ENCODE measurements at places on chromosomes 7 and 10. TPM values are rescaled to one million over a fixed set of nuclear protein-coding genes. Genes with fewer than 3 reads are reported as not detected.

DNA sequence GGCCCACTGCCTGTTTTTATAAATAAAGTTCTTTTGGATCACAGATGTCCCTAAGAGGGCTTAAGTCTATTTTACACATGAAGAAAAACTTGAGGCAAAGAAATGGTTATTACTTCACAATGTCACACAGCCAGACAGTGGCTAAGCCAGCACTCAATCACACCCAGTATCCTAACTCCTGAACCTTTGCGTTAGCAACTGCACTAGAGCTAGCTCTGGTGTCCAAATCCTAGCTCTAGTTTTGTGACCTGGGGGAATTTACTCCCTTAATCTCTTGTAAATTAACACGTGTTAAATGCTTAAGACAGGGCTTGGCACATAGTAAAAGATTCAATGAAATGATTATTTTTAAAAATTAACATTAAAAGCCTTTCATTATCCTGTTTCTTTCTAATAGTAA lies 49.0 kb upstream of the TPK1 start:
- DNase-seq, result no peak

DNA sequence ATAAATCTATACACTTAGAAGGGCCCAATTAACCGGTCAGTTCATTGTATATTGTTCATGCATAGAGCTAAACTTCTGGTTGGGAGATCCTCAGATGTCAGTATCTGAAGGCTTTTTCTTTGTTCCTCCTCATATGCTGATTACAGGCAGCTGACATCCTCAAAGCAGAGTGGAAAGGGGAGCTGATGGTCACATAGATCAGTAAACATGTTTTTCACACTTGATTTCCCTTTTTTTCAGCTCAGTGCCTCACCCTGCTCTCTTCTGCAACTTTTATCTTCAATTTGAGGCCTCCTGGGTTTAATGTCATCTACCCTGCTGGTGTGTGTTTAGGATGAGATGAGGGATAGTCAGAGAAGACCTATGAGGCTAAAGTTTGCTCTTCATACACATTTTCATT lies 297.9 kb upstream of the FZD1 start:
- no peak for DNase-seq

GRCh38 chr7:128427289-128427891 lies 17.6 kb upstream of the IMPDH1 start:
- no peak for DNase-seq

GRCh38 chr10:623477-624311 lies 65.8 kb downstream of the DIP2C start:
- no peak for DNase-seq

BTBD16 gene
- not detected for total RNA-seq

PRLHR gene
- total RNA-seq, result not detected

DNA sequence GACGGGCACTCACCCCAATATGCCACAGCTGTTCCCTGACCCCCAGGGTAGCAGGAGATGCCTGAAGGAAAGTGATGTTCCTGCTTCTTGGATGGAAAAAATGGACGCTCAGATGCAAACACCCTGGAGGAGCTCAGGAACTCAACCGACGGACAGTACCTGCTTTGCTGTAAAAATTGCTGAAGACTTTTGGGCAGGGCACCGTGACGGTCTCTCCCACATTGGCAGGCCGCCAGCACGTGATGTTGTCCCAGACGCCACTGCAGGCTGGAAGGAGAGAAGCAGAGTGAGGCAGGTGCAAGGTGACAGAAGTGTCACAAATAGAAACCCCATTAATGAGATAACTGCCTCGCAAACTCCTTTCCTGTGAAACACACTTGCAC lies 35.0 kb downstream of the VIPR2 start:
- no peak for DNase-seq

FXYD4 gene
- not detected for total RNA-seq

- peak; percentile 86 for DNase-seq
These were observed 9.0 kb upstream of the POR start for GRCh38 chr7:75905785-75906604.

FAM13C gene
- 7.8 TPM for total RNA-seq

- no peak for DNase-seq
These were observed 475.8 kb upstream of the C7orf33 start for GRCh38 chr7:148114804-148115203.

GRCh38 chr7:79736418-79736817 lies 283.0 kb upstream of the MAGI2 start:
- DNase-seq, result no peak

- no peak for DNase-seq
These were observed 683.2 kb downstream of the LRMDA start for GRCh38 chr10:76114581-76115001.

DNA sequence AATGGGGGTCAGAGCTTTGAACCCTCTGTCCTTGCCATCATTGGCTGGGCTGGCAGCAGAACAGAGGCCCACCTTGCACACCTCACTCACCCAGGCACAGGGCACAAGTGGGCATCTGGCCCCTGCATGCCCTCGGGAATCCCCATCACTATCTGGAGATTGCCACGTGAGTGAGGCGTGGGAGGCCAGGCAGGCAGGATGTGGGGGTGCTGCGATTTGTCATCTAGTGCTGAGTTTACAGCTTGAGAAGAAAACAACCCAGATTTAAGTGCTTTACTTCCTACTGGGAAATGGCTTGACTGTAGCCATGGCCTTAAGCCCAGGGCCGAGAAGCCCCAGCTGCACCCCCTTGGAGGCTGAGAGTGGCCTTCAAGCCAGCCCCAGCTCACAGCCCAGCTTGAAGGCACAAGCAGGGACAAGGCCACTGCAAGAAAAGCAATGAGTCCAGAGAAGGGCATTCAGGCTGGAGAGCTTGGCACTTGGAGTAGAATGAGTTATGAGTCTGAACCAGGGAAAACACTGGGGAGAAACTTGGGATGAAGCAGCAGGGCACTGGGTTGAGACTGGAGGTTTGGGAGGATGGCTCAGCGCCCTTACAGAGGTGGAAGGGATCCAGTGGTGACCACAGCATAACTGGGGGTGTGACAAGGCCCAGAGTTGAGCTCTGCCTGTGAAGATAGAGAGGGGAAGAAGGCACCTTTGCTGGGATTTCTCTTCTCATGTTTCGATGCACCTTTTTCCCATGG lies 123.0 kb downstream of the CXCL12 start:
- peak; percentile 69 for DNase-seq

DNA sequence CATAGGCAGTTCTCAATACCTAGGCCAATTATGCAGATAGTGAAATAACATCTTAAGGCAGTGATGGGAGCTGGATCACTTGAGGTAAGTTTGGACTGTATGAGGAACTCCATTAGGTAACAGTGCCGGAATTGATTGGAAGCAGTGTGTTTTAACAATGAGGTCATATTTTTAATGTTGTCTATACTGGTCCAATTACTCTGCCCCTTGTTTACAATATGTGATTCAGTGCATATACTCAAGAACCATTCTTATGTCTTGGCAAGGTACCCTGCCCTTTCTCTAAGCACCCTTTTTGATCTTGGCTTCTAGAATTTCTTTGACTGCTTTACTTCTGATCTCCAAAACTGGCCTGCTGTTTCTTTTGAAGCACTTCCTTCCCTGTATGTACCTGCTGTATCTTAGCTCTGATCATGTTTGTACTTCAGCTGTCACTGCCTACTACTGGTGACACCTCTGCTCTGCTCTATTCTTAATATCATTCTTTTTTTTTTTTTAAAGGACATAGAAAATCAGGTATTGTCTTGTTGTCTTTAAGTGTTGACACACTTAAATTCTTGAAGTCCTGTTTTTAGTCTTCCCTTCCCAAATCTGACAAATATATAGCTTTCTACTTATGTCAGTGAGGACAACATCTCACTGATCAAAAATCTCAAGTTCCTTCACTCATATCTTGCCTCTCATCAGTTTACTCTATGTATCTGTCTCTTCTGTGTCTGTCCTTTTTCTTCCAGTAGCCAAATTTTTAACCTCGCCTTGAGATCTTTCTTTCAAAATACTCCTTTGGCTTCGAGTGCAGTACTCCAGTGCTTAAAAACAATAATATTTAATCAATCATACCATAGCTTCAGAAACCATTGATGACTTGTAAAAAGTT lies 46.4 kb upstream of the RPA3 start:
- no peak for DNase-seq

GRCh38 chr7:138607216-138608126 lies 93.7 kb downstream of the SVOPL start:
- no peak for DNase-seq

DNA sequence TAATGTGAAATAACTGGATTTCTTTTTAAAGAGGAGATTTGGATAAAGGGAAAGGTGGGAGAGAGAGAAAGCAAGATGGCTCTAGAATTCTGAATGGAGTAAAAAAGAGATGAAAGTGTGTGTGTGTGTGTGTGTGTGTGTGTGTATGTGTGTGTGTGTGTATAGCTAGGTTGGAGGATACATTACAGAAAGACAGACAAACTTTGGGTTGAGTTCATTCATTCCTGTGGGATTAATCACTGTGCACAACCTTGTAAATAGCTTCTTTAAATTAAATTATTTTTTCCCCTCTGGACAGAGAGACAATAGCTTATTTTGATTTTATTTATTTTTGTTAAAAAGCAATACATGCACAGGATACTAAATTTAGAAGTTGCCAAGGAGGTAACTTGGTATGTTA lies 7.5 kb downstream of the ASB4 start:
- DNase-seq, result no peak

DNA sequence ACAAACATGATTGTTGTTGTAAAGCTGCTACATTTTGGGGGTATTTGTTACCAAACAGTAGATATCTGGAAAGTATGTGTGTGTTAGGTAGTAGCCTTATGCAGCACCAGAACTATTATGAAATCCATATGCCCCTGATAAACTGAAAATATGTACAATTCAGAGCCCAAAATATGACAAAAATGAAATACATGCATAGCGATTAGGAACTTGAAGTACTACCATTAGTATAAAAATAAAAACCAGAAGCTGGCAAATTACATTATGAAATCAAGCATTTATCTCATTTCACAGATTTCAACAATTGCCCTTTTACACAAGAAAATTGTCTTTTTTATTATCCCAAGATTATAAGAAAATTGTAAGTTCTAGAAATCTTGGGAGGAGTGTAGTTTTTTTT lies 33.9 kb downstream of the SLC26A5 start:
- DNase-seq, result no peak

- DNase-seq, result no peak
These were observed 321.4 kb upstream of the MEOX2 start for GRCh38 chr7:16007911-16008310.

DNA sequence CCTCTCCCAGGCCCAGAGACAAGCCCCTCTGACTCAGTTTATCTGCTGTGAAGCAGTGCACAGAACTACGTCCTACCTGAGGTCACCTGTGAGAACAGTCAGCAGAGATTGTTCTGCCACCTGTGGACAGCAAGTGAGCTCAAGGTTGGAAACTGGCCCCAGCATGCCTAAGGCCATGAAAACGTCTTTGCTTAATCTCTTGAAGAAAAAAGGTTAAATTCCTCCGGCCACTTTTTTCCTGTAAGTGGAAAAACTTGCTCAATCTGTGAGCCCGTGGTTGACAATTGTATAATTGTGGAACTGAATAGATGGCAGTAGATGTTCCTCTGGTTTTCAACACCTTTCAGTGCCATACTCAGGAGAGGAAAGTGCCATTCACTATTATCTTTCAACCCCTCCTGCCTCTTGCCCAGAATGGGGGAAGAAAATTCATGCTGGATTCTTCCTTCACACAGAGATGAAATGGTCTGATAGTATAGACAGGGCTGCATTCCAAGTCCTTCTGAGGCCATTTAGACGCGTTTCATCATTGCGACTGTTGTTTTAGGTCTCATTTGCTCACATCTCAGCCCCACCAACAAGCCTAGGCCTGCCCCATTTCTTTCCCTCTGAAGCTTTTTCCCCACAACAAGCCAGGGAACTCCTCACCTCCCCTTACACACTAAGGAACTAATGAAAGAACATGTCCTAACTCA lies 292.9 kb downstream of the FZD1 start:
- no peak for DNase-seq

GRCh38 chr7:116736927-116737715 lies 65.1 kb downstream of the MET start:
- no peak for DNase-seq

DNA sequence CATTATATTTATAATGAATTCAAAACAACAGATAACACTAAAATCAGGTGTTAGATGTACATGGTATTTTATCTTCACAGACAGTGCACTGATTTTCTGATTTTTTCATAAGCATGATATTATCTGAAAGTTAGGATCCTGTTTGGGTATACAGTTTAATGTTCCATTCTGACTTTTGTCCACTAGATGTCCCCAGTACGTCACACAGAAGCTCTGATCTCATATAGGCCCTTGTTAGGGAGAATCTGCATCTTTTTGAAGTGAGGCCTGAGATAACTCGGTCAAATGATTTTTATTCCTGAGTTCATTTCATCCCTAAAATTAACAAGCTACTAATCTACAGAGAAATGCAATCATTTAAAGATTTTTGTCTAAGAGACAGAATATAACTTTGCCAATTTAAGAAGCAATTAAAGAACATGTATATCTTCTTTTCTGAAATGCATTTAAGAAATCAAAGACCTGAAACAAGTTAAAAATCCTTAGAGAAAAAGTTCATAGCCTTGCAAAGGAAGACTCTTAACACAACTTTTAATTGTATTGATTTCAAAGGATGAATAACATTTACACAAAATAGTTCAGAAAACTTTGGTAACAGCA lies 72.0 kb upstream of the TES start:
- no peak for DNase-seq

DNA sequence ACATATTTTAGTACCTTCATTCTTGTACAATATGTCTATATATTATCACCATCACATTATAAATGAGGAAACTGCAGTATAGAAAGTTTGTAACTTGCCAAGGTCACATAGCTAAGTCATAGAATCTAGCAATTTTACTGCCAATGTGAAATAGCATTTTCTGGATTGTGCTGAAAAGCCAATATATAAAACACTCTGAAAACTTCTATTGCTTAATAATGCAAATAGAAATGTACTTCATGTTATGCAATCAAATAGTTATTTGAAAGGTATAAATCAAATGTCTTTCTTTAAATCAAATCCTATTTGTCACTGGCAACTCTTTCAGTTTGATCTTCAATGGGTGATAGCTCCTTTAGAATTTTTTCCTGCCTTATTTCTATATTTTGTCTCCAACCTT lies 129.5 kb downstream of the TMEM26 start:
- no peak for DNase-seq

GRCh38 chr10:120051671-120052070 lies 159.1 kb downstream of the SEC23IP start:
- no peak for DNase-seq

HMX3 gene
- total RNA-seq, result not detected

- no peak for DNase-seq
These were observed 179.2 kb upstream of the ZMIZ1 start for GRCh38 chr10:78889536-78890063.

GRCh38 chr7:370259-370625 lies 80.3 kb downstream of the FOXL3 start:
- peak; percentile 57 for DNase-seq

CLRN3 gene
- not detected for total RNA-seq

GRCh38 chr10:15486404-15486803 lies 115.3 kb upstream of the FAM171A1 start:
- no peak for DNase-seq

EMX2 gene
- total RNA-seq, result not detected

Data from Right ventricle myocardium inferior (tissue), 1 donor.